ENCODE measurements at places on chromosomes 3 and 15.

- DNase-seq = no peak
Observed at GRCh38 chr3:4850928-4851265, 128.3 kb upstream of the BHLHE40 start.

- no peak for DNase-seq
Observed at GRCh38 chr3:20280257-20280656, 94.3 kb upstream of the SGO1 start.

GRCh38 chr3:126982126-126982470 is 817 bp upstream of the PLXNA1 start:
- DNase-seq = no peak

- DNase-seq = no peak
Observed at GRCh38 chr3:188322135-188322887, 168.4 kb downstream of the LPP start.

DNA sequence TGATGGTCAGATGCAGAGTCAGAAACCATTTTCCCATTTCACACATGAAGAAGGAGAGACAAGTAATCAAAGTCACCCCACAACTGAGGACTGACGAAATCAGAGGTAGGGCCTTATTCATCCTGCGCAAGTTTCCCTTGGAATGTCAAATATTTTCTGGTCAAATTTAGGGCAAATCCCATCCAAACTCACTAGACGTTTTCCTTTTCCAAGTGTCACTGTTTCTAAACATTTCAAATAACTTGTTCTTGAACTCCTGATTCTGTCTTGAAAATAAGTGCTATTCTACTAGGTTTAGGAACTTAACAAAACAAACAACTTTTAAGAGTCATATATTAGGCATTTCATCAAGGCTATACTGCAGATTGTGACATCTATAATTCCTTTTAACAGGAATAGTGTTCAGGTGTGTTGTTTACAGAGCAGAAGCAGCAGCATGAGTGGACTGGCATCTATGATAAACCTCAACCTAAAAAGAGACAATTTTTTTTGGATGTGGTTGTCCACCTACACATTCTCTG is 40.7 kb downstream of the SUMF1 start:
- DNase-seq = no peak

GRCh38 chr3:16912400-16913263 is 27.9 kb downstream of the PLCL2 start:
- DNase-seq = no peak

DNA sequence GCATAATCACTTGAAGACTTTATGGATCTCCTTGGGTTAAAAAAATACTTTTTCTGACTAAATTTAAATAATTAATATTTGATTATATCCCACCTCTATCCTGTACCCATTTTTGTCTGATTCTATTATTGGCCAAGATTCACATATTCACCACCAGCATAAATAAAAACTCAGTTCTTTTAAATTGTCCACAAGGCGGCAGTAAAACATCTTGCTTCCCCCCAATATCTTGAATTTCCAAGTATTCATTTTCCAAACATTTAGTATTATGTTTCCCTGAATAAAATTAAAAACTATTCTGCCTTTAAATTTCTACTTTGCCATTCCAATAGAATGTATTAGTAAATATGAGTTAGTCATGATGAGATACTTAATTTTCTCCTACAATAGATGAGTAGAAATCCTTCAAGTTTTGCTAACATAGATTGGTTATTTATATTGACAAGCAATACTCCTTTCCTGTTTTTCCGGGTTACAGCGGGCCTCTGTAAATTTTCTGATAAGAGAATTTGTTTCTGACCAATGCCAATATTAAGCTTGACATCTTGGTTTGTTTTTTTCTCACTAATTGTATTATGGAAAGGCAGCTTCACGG is 218.7 kb upstream of the MDFIC2 start:
- DNase-seq = no peak

- no peak for DNase-seq
Observed at GRCh38 chr3:18900994-18901393, 247.3 kb upstream of the KCNH8 start.

DNA sequence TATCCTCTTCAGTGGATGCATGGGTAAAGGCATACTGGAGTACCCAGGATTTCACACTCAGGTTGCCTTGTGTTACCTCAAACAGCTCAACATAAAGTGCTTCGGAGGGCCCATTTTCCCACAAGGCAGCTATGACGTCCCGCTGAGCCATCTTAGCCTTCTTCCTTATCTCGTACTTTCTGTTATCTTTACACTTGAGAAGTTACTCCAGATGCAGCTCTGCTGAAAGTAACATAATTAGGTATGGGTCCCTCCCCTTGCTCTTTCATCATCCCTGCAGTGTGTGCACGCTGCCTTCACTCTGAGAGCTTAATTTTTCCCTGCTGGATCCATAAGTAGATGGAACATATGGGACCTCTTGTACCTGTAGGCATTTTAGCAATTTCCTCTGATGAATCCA is 410.3 kb downstream of the AGBL1 start:
- no peak for DNase-seq

GRCh38 chr3:165643425-165643824 is 193.8 kb downstream of the BCHE start:
- DNase-seq = no peak

DNA sequence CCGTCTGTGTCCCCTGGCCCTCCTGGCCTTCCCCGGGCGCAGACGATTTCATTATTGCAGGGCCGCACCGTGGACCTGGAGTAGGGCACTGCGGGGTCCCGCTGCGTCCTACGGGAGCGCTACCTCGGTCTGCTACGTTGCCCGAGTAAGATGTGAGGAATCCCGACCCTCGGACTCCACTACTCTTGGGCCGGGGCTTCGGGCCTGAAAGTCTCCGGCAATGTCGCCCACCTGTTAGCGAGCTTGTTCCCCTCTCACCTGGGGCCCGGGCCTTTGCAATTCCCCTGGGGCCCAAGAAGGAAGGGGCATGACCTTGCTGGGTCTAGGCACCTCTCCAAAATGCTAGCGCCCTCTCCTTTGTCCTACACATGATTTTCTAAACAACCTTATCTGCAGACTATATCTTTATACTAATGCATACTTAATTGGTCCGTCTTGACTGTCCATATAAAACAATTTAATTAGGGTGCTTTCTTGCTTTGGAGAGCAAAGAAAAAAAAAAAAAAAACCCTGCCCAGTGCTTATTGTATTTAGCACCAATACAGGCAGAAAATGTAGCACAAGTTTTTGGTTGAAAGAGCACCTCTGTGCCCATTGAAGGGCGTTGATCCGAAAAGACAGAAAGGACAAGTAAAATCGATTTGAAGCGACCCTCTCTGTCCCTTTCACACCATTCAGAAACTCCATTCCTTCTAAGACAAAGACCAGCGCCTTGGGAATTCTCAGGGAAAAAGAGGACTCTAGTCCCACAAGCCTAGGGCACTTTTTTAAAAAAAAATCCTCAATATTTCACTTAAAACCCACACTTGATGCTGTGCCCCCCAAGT is 7.0 kb upstream of the NR2F2 start:
- no peak for DNase-seq

- DNase-seq = no peak
Observed at GRCh38 chr15:70140543-70141375, 43.0 kb upstream of the TLE3 start.

DNA sequence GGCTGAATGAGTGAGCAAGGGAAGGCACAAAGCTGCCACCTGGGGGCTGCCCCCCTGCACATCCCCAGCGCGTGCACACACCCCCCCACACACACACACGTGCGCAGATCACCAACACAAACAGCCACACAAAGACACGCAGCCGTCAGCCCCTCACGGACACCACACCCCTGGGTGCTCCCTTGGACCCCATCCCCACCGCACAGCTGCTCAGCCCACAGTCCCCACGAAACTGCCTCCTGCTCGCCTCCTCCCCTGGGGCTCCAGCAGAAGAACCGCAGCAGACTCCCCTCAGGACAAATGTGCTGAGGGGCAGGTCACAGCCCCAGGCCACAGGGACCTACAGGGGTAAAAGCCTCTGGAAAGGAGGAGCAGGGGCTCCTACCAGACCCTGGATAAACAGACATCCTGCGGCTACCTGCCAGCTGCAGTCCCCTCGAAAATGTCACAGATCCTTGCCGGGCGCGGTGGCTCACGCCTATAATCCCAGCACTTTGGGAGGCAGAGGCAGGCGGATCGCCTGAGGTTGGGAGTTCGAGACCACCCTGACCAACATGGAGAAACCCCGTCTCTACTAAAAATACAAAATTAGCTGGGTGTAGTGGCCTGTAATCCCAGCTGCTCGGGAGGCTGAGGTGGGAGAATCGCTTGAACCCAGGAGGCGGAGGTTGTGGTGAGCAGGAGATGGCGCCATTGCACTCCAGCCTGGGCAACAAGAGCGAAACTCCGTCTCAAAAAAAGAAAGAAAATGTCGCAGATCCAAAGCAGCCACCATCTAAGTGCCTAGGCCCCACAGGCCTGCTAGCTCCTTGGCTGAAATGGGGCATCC is 6.5 kb downstream of the TWF2 start:
- no peak for DNase-seq

DNA sequence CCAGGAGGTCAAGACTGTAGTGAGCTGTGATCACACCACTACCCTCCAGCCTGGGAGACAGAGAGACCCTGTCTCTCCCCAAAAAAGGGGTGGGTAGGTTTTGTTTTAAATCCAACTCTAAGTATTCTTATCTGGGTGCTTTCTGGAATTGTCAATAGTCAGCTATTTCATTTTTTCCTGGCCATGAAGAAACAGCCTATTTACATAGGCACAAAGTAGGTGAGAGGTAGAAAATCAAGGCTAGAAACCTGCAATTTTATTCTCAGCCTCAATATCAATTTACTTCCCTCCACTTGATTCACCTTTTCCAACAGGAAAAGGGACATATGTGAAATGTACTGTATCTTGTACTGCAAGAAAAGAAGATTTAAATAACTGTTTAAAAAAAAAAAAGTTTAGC is 45.9 kb downstream of the CSNK1G1 start:
- DNase-seq = no peak
